ENCODE measurements at places on chromosomes 5 and 9. TPM values are rescaled to one million over a fixed set of nuclear protein-coding genes. Genes with fewer than 3 reads are reported as not detected.

GRCh38 chr5:103117471-103117991 is 2.4 kb downstream of the GIN1 start:
- no peak for DNase-seq

DNA sequence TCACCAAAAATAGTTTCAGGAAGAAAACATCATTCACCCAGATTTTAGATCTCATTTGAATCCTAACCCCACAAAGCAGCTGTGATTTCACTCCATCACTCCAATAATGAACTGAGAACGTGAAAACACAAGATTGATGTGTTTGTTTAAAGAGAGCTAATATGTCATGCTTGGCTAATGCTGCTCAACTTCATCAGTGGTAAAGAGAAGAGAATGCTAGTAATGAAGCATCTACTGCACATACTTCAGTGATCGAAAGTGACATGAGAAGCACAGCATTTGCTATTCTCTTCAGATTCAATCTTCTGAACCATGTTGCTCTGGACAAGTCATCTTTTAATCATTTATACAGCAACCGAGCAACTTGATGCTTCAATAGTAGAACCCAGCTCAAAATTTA is 874.7 kb downstream of the EFNA5 start:
- DNase-seq = no peak

Gene PCDHGC3
- total RNA-seq = 51.4 TPM

DNA sequence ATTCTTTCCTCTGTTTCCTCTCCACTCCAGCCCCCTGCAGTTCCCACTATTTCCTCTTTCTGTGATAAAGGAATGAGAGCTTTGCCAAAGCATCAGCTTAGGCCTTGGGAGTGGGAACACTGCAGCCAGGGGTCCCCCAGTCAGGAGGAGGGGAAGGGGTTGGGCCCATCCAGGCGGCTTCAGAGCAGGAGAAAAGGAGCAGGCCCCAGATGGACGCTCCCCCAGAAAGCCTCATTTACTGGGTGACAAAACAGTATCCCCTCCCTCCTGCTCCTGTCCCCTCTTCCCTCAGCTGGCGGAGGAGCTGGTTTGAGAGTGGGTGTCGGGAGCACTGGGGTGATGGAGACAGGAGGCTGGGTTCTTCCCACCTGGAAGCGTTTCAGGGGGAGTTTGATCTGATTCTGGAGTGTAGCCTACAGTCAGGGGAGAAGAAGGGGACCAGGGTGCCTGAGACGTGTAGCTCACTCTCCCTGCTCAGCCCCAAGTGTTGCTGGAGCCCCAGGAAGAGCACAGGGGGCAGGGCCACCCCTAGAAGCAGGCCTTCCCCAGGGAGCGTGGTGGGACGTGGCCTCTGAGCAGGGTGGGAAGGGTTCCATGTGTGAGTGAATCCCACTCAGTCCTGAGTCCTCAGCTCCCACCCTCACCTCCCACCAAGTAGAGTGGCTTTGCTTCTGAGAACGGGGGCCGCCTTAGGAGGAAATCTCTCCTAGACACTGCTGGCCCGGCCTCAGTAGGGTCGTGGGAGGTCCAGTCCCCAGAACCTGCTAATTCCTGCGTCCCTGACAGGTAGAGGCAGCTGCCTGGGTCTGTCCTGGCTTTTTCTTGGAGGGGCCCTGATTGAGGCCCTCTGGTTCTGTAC is 173.1 kb downstream of the CACNA1B start:
- DNase-seq = no peak

Gene EGFLAM
- 4.2 TPM for total RNA-seq

Data from ascending aorta (tissue), 2 donors.